ENCODE measurements at places on chromosomes 2 and 18.

DNA sequence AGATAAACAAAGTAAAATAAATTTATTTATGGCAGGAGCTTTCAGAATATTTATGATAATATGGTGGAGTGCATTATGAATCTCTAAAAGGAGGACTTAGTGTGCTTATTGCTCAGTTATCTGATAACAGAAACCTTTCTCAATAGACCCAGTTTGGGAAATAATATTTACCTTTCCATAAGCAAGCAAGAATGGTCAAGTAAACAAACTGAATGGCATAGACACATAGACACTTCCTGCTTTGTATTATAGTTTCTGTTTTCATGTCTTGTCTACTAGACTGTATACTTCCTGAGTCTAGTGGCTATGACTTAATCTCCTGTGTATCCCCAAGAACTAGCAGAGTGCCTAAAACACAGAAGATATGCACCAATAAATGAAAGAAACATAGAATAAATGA lies 87.8 kb downstream of the UPP2 start:
- no peak for DNase-seq

DNA sequence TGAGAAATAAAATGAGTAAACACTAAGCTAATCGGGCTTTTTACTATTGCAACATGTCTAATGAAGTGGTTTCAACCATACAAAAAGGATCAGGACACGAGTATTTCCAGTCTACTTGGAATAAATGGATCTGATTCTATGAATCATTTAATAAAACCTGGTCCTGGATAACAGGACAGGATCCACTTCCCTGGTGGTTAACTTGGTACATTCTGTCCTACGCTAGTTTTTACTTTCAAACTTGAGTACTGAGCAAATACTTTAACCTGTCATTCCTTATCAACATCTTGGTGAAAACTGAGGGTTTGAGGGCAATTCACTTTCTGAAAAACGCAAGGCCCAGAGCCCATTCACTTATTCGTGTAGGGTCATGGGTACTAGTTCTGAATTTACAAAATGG lies 33.5 kb downstream of the CHST10 start:
- DNase-seq, result no peak

GRCh38 chr2:176710657-176711186 lies 441.5 kb downstream of the MTX2 start:
- no peak for DNase-seq

DNA sequence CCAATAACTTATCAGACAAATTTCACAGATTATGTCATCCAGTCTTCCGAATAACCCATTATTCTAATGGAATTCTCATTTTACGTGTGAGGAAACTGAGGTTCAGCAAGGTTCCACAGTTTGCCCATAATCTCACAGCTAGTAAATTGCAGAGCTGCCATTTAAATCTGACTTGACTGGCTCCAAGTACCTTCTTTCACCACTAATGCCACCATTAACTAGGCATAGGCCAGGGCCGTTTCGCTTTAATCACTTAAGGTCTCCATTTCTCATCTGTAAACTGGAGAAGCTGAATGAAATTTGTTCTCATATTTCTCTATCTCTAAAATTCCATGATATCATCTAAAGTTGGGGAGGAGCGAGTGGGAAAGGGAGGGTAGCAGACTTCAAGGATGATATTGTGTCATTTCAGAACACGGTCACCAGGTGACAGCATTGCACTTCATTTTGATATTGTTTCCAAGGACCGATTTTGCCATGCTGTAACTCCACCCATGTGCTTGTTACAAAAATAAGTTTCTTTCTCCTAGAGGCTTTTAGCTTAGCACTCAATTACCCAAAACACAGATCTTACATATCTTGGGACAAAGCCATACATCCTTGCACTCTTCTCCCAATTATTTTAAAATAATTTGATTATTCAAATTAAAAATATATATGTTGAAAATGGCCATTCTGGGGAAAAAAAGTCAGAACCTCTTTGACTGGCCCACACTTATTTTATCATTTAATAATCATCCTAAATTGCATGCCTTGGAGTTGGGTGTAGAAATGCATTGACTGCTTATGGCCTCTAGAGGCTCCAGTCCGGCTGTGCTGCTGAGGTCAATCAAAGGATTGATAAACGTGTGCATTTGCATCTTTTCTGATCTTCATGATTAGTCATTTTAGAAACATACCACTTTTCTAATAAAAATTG lies 123.8 kb downstream of the AKAIN1 start:
- DNase-seq, result no peak

- DNase-seq, result no peak
Observed at GRCh38 chr2:227414846-227415245, 27.1 kb upstream of the SCYGR1 start.

GRCh38 chr18:66168685-66169235 lies 417.9 kb downstream of the CDH7 start:
- no peak for DNase-seq
